ENCODE measurements at places on chromosomes 12 and 14.

GRCh38 chr12:39831587-39832315, 212.1 kb upstream of the ABCD2 start:
- no peak for DNase-seq

- no peak for DNase-seq
Measured at GRCh38 chr12:83083616-83084015, 396.9 kb downstream of the TMTC2 start.

GRCh38 chr12:26629864-26630263, 203.1 kb downstream of the ITPR2 start:
- no peak for DNase-seq

DNA sequence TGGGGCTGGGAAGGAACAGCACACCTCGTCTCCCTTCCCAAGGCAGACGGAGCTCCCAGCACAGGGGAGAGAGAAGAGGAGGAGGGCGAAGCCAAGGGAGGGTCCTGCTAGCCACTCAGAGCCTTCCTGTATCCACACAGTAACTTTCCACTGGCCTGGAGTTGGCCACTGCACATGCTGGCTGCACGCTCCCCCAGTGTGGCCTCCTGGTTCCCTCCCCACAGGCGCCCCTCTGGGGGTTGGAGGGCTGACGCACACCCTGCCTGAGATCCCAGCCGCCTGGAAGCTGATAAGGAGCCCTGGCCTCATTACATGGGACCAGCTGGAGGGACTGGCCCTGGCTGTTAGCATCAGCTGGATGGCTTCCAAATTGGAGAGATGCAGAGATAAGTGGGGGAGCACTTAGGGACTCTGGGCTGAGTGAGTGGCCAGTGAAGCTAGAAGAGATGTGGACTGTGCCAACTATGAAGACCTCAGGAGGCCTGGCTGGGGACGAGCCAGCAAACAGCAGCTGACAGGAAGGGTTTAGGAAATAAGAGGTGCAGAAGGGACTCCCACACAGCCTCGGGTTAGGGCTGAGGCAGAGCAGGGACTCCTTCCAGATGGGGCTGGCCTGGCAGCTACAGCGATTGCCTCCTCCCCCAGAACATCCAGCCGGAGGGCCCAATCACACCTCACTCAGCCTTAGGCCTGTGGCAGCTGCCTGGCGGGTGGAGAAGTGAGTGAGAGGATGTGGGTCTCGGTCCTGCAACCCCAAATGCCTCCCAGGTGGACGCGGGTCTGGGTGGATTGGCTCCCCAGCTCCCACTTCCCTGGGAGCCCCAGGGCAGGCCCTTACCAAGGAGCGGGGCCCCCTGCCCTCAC, 26.3 kb upstream of the BCDIN3D start:
- DNase-seq, result no peak

- no peak for DNase-seq
Measured at GRCh38 chr14:78363008-78363407, 192.8 kb downstream of the NRXN3 start.

GRCh38 chr12:98644433-98644711, 216 bp downstream of the IKBIP start:
- peak; percentile 49 for DNase-seq

- DNase-seq, result no peak
Measured at GRCh38 chr12:42766754-42767153, 177.2 kb upstream of the PRICKLE1 start.

- DNase-seq, result no peak
Measured at GRCh38 chr12:25558586-25558985, 5.5 kb upstream of the LMNTD1 start.

- no peak for DNase-seq
Measured at GRCh38 chr14:24705840-24706239, 71.8 kb upstream of the GZMB start.

GRCh38 chr12:116620492-116621191, 61.5 kb downstream of the MAP1LC3B2 start:
- DNase-seq, result no peak

GRCh38 chr12:63989301-63989845, 144.9 kb downstream of the SRGAP1 start:
- DNase-seq, result no peak

GRCh38 chr12:31370531-31371255, 44.7 kb upstream of the SINHCAF start:
- peak; percentile 72 for DNase-seq

DNA sequence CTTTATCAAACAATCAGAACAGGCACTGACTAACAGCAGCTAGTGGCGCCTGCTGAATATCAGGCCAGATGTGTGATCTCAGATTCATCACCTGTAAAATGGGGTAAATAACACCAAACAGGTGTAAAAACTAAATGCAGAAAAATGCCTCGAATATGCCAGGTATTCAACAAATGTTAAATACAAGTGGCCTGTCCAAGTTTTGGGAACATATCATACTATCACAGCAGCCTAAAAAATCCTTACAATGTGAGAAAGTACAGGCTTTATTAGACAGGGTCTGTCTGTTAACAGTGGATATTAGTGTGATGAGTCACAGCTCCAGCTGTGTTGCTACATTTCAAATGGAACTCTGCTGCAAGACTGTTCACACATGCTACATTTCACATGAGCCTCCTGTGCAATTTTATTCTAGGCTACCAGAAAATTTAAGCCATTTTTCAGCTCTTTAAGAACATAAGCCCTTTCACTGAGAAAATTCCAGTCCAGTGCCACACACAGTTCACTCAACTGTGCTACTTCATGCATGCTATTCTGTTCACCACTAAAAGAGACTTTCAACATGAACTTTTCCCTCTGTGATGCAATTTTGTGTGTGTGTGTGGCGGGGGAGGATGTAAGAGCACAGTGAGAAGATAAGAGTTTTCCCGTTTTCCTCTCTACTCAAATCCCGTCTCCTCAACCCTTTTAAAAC, 56.7 kb downstream of the MSRB3 start:
- DNase-seq, result no peak

- no peak for DNase-seq
Measured at GRCh38 chr12:116143909-116144308, 133.6 kb downstream of the MED13L start.

DNA sequence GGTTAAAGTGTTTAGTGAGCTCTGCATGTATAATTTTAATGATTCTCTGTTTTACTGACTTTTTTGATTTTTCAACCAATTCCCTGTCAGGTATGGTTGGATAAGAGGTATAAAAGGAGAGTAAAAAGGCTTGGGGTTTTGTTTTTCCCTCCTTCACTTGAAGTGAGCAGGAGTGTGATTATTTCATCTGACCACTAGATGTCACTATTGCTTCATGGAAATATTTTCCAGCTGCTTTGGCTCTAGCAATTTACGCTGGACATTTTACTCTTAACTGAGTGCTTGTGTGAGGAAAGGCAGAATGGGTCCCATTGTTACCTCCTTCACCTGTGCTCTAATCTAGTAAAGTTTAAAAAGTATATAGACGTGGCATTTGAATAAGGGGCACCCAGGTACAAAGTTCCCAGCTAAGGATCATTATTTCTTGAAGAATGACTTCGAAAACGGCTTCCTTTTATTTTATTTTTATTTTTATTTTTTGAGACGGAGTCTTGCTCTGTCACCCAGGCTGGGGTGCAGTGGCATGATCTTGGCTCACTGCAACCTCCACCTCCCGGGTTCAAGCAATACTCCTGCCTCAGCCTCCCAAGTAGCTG, 66.5 kb downstream of the TBC1D30 start:
- no peak for DNase-seq

DNA sequence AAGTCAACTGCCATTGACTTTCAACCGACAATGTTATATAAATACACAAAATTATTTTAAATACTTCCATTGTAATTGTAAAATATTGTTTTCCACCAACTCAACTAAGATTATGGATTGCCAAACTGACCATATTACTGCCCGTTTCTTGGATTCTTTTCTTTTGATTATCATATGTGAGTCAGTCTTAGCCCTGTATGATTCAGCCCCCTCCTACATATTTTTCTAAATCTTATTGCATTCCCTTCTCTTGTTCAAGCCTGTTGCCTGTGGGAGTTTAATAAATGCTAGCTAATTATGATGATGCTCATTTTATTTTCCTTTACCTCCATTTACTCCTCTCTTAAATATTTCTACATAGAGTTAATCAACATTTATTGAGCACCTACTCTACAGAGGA, 6.8 kb downstream of the RASSF9 start:
- no peak for DNase-seq

All from WTC11 (cell line).